Cardiac muscle cell (in vitro differentiated cells and primary cell): ENCODE measurements at places on chromosomes 6 and 20. TPM values are rescaled to one million over a fixed set of nuclear protein-coding genes. Genes with fewer than 3 reads are reported as not detected.

The GPR6 gene
- total RNA-seq: not detected in 2 replicates

The FRMD1 gene
- 0.09 TPM in 1 of 2 replicates, not detected in the other for total RNA-seq

The SOX18 gene
- 0.06 and 0.14 TPM in 2 replicates for total RNA-seq

The HLA-DRA gene
- total RNA-seq: not detected in 2 replicates

The UBE2C gene
- total RNA-seq: 35.4 and 267 TPM in 2 replicates

The TP53TG5 gene
- 0.32 and 0.39 TPM in 2 replicates for total RNA-seq

The BPIFA1 gene
- not detected in 2 replicates for total RNA-seq

The PPIL6 gene
- total RNA-seq: 4.1 and 7.3 TPM in 2 replicates

The NKAIN4 gene
- total RNA-seq: 1.1 TPM in 1 of 2 replicates, not detected in the other

The SNRPB2 gene
- total RNA-seq: 16.4 and 34.0 TPM in 2 replicates

The ARHGAP18 gene
- 0.45 and 0.67 TPM in 2 replicates for total RNA-seq

The FAXC gene
- 0.14 and 0.30 TPM in 2 replicates for total RNA-seq

The PCMT1 gene
- total RNA-seq: 137 and 197 TPM in 2 replicates

The SLC16A10 gene
- 14.6 and 21.4 TPM in 2 replicates for total RNA-seq

The MUCL3 gene
- not detected in 2 replicates for total RNA-seq

The SMPD2 gene
- 7.0 and 12.5 TPM in 2 replicates for total RNA-seq

The MAS1 gene
- total RNA-seq: not detected in 2 replicates

The TGM3 gene
- total RNA-seq: 0.11 TPM in 1 of 2 replicates, not detected in the other
